ENCODE measurements at places on chromosomes 6 and 20.

- DNase-seq, result no peak
These were observed 52.7 kb downstream of the ZDHHC14 start for GRCh38 chr6:157433678-157434081.

DNA sequence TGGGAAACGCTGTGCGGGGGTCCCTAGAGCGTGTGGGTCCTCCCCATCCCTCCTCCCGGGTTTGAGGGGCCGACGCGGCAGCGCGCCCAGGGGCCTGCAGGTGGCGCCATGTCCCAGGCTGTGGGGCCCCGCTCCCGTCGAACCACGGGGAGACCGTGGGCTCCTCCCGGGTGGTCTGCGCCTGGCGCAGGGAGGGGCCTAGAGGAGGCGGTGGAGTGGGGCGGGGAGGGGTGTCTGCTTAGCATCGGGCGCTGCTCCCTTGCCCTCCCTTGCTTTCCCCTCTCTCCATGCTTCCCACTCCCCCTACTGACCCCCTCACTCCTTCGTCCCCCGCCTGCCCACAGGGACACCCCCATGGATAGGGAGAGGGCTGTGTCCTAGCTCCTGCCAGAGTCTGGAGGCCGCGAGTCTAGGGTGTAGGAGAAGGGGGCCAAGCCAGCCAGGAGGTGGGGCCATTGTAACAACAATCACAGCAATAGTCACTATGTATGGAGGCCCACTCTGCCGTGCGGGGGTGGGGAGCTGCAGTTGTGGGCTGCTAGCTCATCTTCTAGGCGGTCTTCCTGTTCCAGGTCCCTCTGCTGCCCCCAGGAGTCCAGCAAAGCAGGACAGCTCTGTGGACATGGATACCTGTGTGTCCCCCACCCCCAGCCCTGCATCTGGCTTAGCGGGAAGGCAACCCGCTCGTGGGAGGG, 51.7 kb downstream of the CHMP4B start:
- peak; percentile 15 for DNase-seq

DNA sequence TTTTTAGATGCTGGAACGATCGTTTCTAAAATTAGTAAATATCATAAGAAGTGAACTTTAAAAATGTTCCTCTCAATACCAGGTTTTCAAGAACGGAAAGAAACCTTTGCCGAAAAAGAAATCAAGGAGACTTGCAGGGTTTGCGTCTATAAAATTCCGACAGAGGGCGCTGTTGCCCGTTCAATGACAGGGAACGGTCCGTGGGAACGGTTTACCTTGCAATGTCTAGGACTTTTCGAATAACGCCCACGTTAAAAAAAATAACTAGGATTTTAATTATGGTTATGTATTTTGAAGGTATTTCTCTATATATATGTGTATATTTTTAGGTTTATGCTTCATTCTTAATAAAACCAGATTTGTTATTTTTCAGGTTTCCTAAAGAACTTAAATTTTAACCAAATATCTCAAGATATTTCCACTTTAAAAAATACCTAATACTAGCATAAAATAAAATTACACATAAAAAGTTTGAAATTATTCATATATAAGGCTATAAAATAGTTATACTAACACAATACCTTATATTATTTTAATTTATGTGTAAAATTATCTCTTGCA, 2.5 kb upstream of the TFAP2B start:
- DNase-seq, result peak; percentile 34

- DNase-seq, result no peak
These were observed 107.5 kb upstream of the PRSS16 start for GRCh38 chr6:27139756-27140579.

DNA sequence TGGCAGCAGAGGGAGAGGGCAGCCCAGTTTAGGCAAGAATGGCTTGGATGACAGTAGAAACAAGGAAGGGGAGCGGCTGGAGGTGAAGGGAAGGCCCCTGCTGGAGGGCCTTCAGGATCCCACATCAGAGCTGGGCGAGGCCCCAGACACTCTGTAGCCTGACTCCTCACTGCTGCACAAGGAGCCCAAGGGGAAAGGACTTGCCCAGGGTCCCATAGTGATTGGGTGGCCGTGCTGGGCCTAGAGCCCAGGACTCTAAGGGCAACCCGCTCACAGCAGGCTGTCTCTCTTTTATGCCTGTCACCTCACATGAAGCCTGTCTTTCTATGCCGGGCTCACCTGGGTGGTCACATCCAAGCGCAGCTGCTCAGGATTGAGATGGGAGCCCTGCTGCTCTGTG, 9.3 kb downstream of the AARS2 start:
- DNase-seq, result no peak

DNA sequence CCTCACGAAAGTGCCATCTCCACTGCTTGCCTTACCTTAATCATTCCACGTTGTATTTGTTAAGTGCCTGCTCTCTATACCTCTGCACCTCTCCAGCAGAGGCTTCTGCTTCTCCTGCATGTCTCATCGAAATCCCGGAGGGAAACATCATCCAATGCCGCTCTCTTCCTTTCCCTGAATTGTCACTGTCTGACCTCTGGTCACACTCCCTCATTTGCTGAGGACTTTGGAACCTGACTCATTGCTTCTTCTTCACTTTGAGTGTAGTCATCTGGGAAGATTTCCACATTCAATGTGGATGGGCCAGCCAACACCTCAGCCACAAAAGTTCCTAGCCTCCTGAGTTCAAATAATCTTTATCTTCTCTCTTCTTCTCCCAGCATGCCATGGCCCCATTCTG, 78.9 kb upstream of the BEND6 start:
- DNase-seq, result no peak

All from stimulated activated CD4-positive, alpha-beta T cell treated with anti-CD3 and anti-CD28 coated beads, TNF-alpha, amount 100 ng/mL, for 48 hours (primary cell).